ENCODE measurements at places on chromosomes 4 and X.

- DNase-seq, result no peak
These were observed 532.2 kb upstream of the AGA start for GRCh38 chr4:177974461-177974860.

DNA sequence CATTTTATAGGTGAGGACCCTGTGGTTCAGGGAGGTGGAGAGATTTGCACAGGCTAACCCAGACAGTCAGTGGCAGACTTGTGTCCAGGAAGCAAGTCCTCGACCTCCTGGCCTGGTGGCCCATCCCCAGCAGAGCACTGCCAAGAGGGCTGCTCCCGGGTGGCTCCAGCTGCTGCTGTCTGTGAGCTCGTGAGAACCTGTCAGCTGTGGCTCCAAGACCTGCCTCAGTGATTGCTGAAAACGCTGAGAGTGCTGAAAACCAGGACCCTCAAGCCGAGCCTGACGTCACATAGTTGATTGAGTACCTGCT lies 74.2 kb downstream of the RTL9 start:
- no peak for DNase-seq

- no peak for DNase-seq
These were observed 404.0 kb downstream of the PPARGC1A start for GRCh38 chr4:23485801-23486200.

GRCh38 chr4:86043755-86044592 lies 315.9 kb downstream of the MAPK10 start:
- peak; percentile 64 for DNase-seq

GRCh38 chr4:138317175-138317748 lies 75.1 kb upstream of the SLC7A11 start:
- DNase-seq, result peak; percentile 7

GRCh38 chr4:169098054-169098497 lies 88.0 kb upstream of the CBR4 start:
- no peak for DNase-seq

DNA sequence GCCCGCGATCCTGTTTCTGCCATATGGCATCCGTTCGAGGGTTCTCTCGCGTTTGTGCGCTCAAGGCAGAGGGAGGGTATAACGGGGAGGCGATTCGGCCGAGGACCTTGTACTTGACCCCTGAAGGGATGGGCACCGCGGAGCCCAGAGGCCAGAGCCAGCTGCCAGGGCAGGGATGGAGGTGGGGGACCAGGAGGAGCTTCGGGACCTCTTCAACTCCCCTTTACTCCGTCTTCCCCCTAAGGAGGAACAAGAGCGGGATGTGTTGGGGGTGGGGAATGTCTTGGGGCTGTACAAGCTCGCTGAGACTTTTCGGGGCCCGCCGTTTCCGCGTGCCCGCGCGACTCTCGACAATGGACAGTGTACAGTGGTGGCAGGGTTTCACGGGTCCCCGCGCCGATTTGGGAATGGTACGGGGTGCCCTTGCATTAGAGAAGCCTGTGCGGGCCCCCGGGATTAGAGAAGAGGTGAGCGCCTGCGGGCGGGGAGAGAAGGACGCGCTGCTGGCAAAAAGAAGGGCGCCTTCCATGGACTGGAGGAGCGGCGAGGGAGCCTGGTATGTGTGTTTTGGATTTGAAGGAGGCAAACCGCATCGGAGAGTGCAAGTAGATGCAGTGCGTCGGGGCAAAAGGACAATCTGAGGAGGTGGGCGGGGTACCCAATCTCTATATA lies 760 bp downstream of the UGT8 start:
- peak; percentile 67 for DNase-seq

DNA sequence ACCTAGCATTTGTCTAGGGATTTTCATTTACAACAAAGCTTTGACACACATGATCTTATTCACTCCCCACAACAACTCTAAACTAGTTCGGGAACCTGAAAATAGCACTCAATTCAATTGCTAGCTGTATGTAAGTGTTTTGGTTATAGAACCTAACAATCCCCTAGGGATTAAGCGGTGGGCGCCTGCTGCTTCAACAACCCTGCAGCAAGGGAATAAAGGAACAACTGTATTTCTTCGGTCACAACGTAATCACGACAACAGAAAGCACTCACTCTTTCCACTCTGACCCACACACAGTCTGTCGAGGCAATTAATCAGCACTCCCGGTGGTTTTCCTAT lies 674 bp upstream of the DIAPH2 start:
- no peak for DNase-seq

DNA sequence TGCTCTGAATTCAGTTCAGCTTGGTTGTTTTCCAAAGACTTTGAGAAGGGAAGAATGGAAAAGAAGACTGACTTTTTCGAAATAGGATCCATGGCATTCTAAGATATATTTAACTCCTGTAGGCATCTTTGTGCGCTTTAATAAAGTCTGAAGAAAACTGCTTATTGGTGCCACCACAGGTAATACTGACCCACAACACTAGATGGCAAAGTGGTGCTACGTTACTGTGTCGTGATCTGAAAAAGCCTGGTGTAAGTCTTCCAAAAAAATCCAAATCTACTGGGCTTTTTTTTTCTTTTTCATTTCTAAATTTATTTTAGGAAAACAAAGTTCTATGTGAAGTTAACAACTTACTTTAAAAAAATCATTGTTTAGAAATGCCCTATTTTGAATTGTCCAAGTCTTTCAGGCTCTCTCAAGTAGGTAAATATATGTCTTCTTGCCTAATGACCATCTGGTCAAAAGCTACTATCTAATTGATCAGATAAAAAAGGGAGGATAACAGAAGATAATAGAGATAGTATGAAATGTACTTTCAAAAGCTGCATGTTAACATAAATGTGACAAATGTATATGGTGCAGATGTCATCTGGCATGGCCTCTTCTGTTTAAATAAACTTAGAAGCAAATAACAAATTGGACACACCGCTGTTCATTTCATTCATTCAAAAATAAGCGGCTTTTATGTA lies 47.0 kb upstream of the MID1IP1 start:
- DNase-seq, result no peak

DNA sequence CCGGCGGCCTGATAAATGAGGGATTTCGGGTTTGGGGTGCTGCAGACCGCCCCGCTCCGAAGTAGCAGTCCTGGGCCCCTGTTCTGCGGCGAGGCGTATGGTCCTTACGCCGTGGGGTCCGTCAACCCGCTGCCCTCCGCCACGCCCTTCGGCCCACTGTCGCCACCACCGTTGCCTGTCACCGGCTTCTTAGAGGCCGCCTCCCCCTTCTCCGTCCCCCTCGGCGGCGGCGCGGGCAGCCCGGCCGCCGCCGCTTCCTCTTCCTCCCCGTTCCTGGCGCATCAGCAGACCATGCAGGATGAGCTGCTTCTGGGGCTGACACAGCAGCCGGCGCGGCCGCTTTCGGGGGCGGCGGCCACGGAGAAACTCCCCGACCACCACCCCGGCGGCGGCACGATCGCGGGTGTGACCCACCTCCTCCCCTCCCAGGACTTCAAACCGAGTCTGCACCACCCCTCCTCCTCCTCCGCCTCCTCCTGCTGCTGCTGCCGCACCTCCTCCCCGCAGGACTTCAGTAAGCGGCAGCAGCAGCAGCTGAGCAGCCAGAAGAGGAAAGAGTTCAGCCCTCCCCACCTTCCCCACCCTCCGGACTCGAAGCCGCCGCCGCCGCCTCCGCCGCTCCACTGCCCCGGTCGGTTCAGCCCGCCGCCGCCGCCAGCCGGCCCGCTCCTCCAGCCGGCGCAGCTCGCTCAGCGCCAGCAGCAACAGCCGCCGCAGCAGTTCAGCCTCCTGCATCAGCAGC lies 549 bp downstream of the CPEB2 start:
- peak; percentile 94 for DNase-seq

GRCh38 chrX:100980608-100981497 lies 11.3 kb downstream of the ARL13A start:
- no peak for DNase-seq

DNA sequence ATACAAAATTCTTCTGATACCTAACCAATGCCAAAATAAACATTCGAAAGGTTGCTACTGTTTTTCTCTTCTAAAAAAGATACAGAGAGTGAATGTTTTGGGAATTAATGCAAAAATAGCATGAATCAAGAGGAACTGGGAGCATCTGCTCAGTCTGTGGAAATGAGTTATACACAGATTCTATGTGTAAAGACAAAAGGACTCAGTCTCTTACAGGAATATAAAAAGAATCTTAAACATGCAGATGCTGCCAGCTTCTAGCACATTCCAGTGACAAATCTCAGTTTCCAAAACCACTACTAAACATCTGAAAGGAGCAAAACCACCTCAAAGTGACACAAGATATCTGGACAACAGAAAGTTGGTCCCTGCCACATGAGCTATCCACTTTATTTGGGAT lies 55.0 kb downstream of the PAPSS1 start:
- no peak for DNase-seq

- DNase-seq, result no peak
These were observed 3.9 kb downstream of the LOC101059915 start for GRCh38 chrX:71671043-71671780.

- DNase-seq, result no peak
These were observed 311.5 kb downstream of the TENM3 start for GRCh38 chr4:182554736-182555135.

- DNase-seq, result no peak
These were observed 46.7 kb downstream of the LARP1B start for GRCh38 chr4:128107766-128108165.

DNA sequence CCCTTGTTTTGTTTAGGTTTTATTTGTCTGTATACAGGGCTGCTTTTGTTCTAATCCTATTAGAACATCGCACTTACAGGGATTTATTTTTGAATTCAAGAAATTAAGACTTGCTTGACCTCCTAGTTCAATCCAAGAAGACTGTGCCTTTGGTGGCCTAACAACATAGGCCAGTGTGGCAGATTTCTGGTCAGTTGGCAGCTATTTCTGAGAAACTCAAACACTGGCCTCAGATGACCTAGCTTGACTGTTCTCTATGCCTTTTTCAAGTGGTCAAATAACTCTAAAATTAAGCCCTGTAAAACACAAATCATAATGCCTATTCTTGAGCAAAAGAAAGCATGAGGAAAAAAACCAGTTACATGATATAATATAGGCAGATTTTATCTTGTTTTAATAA lies 89.3 kb upstream of the GPR34 start:
- no peak for DNase-seq

- no peak for DNase-seq
These were observed 517.3 kb downstream of the TMA16 start for GRCh38 chr4:164011791-164012190.

DNA sequence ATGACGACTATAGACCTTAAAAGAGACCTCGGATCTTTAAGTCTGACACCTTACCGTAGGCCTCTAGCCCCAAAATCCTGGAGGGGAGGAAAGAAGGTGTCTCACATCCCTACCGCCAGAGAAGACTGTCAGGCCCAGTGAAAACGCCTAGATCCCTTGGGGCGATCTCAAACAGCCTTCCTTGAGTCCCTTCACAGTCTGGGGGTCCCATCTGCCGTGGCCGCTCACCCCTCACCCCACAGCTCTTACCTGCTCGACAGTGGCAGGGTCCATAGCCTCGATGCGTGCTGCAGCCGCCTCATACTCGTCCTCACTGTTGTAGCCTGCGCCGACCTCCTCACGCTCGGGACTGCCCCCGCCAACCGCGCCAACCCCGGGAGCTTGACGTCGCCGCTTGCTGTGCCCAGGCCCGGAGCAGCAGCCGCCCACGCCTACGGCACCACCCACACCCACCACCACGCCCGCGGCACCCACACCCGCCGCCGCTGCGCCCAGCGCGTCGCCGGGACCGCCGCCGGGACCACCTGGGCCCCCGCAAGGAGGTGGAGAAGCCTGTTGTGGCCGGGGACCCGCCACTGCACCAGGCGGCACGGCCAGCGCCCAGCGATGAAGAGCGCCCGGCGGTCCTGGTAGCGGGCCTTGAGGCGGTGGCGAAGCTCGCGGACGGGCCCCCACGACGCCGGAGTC lies 536 bp downstream of the OTUD5 start:
- DNase-seq, result no peak

GRCh38 chr4:28636971-28637370 lies 1776.3 kb downstream of the STIM2 start:
- DNase-seq, result no peak

DNA sequence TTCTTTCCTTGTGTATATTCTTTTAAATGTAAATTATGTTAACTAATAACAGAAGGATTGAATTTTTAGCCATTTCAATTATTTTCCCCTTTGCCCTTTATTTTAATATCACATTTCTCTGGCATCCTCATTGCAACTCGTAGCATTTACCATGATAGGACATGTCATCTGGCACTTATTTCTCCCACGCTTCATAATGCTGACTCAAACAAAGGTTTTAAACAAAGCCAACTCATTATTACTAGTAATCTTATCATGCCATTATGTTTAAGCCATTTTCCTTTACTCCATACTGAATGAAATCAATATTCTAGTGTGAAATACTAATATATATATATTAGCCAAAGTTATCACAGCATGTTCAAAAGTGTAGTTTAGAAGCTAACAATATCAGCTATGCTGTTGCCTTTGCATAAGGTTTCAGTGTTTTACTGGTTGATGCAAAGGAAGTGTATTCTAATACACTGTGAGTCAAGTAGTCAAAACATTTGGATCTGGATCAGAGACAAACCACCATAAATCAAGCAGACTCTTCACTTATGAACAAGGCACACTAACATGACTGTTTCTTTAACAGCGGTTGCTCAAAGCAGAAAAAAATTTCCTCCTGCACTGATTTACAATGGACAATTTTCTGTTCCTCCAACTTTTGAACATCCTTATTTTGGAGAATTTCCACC lies 281.6 kb downstream of the SLC7A11 start:
- no peak for DNase-seq

DNA sequence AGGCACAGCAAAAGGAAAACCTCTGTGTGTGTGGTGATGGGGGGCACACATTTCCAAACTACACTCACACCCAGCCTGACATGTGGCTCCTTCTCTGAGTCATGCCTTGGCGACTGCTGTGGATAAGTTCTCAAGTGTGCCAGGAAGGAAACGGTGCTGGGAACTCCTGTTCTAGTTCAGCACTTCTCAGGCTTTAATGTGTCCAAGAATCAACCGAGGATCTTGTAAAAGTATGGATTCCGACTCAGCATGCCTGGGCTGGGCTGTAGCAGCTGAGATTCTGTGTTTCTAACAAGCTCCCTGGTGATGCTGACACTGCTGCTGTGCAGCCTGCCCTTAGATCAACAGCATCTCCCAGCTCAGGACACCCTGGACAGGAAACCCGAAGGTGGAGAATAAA lies 20.2 kb downstream of the CLNK start:
- DNase-seq, result no peak

GRCh38 chr4:10006231-10006600 lies 15.1 kb downstream of the SLC2A9 start:
- peak; percentile 82 for DNase-seq

GRCh38 chr4:35300996-35301774 lies 943.1 kb downstream of the ARAP2 start:
- no peak for DNase-seq

DNA sequence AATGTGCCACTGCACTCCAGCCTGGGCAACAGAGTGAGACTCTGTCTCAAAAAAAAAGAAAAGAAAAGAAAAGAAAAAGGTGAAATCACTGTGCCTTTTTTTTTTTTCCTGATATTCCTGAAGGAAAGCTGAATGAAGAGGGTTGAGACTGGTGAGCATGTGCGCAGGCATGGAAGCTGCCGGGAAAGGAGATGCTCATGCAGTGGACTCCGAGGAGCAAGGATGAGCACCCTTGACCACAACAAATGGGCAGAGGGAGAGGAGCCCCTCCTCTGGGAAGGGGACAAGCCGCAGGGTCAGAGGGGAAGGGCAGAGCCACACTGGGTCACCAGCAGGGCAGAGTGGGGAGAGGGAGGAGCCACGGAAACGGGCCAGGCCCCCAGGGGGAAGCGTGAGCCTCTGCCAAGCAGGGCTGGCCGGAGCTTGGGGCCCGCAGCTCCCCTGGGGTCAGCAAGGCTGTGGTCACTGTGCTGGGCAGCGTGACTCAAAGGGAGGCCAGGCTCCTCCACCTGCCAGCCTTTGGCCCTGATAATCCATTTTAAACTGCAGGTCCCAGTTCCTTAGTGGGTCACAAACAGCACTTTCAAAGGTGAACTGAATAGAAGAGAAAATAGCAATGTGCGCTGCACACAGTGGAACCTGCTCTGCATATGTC lies 79.8 kb downstream of the NAT8L start:
- DNase-seq, result no peak
